ENCODE measurements at places on chromosomes 6 and 20.

DNA sequence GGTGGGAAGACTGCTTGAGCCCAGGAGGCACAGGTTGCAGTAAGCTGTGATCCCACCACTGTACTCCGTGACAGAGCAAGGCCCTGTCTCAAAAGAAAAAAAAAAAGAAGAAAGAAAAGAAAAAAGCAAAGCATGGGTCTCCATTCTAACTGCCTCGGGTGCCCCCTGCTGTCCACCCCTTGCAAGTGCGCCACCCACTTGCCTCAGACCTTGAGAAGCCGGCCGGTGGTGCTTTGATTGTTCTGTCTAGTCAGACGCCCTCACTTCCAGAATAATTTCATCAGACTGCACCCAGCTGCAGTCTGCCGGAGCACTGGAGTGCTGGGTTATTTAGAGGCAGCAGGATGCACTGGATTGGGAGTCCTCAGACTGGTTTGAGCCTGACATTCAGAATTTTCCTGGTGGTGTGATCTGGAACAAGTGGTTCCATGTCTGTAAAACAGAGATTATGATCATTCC lies 17.6 kb upstream of the TM9SF4 start:
- peak; percentile 64 for DNase-seq

GRCh38 chr6:164579035-164579434 lies 730.4 kb downstream of the C6orf118 start:
- DNase-seq, result no peak

- DNase-seq, result peak; percentile 70
Measured at GRCh38 chr6:113570161-113570560, 287.0 kb upstream of the MARCKS start.

DNA sequence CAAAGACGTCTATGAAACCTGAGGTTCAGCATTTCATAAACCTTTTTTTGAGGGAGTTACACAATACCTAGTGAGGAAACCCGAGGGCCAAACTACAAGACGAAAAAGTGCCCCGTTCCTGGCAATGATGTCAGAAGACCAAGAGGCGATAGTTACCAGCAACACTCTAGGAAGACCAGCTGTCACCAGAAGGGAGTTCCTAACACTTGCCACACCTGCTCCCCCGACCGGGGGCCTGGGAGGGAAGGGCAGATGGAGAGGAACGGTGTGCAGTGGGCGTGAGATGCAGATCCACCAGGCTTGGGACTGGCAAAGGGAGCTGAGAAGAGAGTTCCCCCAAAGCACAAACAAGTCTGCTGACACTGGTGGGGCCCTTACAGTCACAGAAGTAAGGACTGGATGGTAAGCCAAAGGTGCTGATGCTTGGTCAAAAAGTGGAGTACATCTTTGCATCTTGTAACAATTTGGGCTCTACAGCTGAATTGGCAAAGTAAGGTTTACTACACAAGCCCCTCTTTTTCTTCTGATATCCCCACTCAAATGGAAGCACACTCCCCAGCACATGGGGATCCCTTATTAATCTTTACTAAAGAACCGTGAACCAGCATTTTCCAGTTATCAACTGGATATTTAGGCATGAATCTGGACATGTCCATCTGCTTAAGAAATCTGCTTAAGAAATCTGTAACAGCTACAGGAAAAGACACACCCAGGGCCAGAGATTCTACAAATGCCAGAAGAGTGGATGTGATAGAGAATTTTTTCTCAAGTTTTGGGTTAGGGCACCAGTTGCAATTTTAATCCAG lies 38.5 kb downstream of the PANK2 start:
- DNase-seq, result peak; percentile 22

GRCh38 chr20:24723186-24723585 lies 225.9 kb upstream of the CST7 start:
- no peak for DNase-seq

GRCh38 chr6:25050356-25050755 lies 114.6 kb upstream of the RIPOR2 start:
- peak; percentile 2 for DNase-seq

DNA sequence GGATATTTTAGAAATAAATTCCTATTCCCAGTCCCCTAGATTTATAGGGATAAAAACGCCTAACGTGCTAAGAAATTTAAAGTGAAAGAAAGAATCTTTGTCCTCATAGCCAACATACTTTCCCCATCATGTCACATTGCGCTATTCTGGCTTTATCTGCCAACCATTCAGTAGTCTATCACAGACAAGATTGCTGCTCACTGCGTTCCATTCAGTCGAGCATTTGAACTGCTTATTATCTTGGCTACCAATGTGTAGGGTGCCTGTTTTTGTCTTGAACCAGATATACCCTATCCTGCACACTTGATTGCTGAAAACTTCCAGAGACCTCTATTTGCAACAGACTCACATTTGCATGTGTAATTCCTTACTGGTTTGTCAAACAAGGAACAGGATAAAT lies 751.5 kb downstream of the EPHA7 start:
- DNase-seq, result no peak

DNA sequence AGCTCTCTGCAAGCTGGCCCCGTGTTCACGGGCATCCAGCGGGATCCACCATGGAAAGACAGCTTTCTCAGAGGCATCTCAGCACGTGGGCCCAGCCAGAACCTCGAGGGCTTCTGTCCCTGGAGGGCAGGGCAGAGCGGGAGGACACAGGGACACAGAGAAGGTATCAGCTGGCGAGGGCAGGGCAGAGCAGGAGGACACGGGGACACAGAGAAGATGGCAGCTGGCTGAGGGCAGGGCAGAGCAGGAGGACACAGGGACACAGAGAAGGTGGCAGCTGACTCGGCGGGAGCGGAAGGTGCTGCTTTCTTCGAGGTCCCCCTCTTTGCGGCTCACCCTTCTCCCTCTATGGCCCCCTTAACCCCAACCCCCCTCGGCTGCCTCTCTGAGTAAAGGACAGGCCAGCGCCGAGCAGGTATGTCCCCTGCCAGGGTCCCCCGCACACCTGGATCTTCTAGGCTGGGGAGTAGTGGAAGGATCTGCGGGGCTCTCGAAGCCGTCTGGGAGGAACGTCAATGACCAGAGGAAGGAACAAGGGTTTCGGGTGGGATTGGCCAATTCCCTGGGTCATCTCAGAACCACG lies 28.9 kb upstream of the BHLHE23 start:
- DNase-seq, result no peak

- DNase-seq, result no peak
Measured at GRCh38 chr6:116672306-116672705, 3.7 kb upstream of the ZUP1 start.

DNA sequence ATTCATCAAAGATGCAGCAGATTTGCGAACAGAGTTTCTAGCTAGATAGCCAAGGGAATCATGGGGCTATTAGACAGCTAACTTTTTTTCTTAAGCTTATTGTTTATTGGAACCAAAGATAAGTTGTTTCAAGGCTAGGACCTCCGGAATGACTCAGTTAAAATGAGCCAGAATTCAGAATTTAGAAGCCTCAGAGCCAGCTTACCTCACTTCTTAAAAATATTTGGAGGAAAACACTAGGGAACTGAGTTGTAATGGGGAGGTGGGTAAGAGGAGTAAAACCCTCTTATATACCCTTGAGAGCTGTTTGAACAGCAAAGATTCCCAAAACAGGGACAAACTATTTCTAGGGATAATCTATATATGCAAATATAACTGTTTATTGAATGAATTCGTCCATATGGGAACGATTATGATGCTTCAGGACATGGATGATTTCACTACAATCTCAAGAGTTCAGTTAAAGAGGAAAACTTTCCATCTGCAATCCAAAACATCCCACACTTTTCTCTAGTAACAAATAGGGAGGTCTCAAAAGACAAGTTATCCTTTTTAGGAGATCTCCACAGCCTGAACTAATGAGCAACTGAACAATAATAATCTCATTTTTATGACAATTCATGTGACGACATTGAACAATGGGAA lies 12.6 kb upstream of the CARMIL1 start:
- no peak for DNase-seq

All from NCI-H446 (cell line).